Activated T-cell treated with anti-CD3 and anti-CD28 coated beads, Interleukin-2, amount 50 U/mL, for 72 hours (primary cell): ENCODE measurements at places on chromosomes 16 and 17. TPM values are rescaled to one million over a fixed set of nuclear protein-coding genes. Genes with fewer than 3 reads are reported as not detected.

PABPN1L gene
- not detected for total RNA-seq

CDC6 gene
- total RNA-seq = 86.2 TPM

KRT26 gene
- not detected for total RNA-seq

MEFV gene
- 0.21 TPM for total RNA-seq

IKZF3 gene
- 70.7 TPM for total RNA-seq

EVPLL gene
- not detected for total RNA-seq

TRIM47 gene
- 16.5 TPM for total RNA-seq

C1QL1 gene
- total RNA-seq = 2.0 TPM

GRCh38 chr16:29742683-29743275 is 3.0 kb downstream of the C16orf54 start:
- peaks cover 9% of the 10 kb centered on the region for H3K36me3 ChIP-seq
- no peaks in the 10 kb centered on the region for H3K27me3 ChIP-seq
- peak overlapping the region; percentile 38 for H3K27ac ChIP-seq

GRCh38 chr16:79114759-79115158 is 485.8 kb downstream of the MAF start:
- no peak overlapping the region for H3K4me3 ChIP-seq
- DNase-seq = no peak
- no peak overlapping the region for H3K27ac ChIP-seq
- no peaks in the 10 kb centered on the region for H3K4me1 ChIP-seq

DNA sequence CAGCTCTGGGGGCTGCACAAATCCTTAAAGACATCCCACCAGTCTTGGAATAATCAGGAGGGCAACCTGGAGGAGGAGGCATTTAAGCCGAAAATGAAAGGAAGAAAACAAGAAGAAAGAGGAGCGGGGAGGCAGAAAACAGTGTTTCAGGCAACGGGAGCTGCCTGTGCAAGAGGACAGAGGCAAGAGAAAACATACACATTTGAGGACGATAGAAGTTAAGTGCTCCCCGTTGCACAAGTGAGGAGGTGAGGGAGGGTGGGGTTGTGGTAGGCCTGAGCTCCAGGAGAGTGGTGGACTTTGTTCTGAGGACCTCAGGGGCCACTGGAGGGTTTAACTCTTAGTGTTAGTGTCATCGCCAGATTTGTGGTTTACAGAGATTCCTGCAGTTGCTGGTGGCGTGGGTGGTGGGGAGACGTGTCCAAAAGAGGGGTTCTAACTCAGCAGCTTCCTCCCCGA is 27.6 kb upstream of the CIBAR2 start:
- H3K27ac ChIP-seq = no peak overlapping the region
- peaks cover 8% of the 10 kb centered on the region for H3K4me1 ChIP-seq
- H3K4me3 ChIP-seq = no peak overlapping the region
- no peak for DNase-seq

GRCh38 chr17:55750750-55751657 is at the start of gene PCTP:
Gene PCTP, plus strand, starts transcription at chr17:55751051. Its CDS starts 53 bp downstream, at chr17:55751104.
- no peaks in the 10 kb centered on the region for H3K36me3 ChIP-seq
- peaks cover 17% of the 10 kb centered on the region for H3K4me1 ChIP-seq
- peak within 1 kb of the TSS; percentile 58 for H3K4me3 ChIP-seq
- peak within 1 kb of the TSS; percentile 52 for H3K27ac ChIP-seq

DNA sequence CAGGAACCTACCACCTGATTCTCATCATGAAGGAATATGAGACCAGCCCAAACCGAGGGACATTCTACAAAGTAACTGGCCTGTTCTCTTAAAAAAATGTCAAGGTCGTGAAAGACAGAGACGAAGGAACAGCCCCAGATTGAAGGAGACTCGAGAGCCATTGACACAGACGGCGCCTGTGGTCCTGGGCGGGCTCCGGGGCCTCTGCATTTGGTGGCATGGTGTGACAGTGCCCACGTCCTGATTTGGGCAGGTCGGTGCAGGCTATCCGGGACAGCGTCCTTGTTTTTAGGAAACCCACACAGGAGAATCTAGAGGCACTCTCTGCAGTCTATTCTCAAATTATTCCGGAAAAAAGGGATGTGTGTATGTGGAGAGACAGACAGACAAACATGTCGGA is 64.1 kb downstream of the ADCY9 start:
- H3K4me1 ChIP-seq = no peaks in the 10 kb centered on the region
- no peak overlapping the region for H3K4me3 ChIP-seq
- DNase-seq = no peak
- H3K27me3 ChIP-seq = no peaks in the 10 kb centered on the region
- no peak overlapping the region for H3K27ac ChIP-seq

- DNase-seq = no peak
- no peaks in the 10 kb centered on the region for H3K27me3 ChIP-seq
- no peak overlapping the region for H3K4me3 ChIP-seq
- no peak overlapping the region for H3K27ac ChIP-seq
- H3K4me1 ChIP-seq = no peaks in the 10 kb centered on the region
- no peaks in the 10 kb centered on the region for H3K36me3 ChIP-seq
Observed at GRCh38 chr17:50495918-50496317, 12.3 kb upstream of the MYCBPAP start.

GRCh38 chr16:21698169-21699032 is 34.6 kb downstream of the OTOA start:
- H3K27me3 ChIP-seq = no peaks in the 10 kb centered on the region
- H3K36me3 ChIP-seq = no peaks in the 10 kb centered on the region
- H3K4me3 ChIP-seq = no peak overlapping the region
- no peak overlapping the region for H3K27ac ChIP-seq
- DNase-seq = no peak
- H3K4me1 ChIP-seq = no peaks in the 10 kb centered on the region

- H3K27me3 ChIP-seq = no peaks in the 10 kb centered on the region
- H3K36me3 ChIP-seq = peaks cover 10% of the 10 kb centered on the region
- H3K4me3 ChIP-seq = peak overlapping the region; percentile 25
- H3K27ac ChIP-seq = peak overlapping the region; percentile 51
- no peak for DNase-seq
Observed at GRCh38 chr17:44424828-44425461, 35.5 kb upstream of the ITGA2B start.

- no peak for DNase-seq
- H3K4me1 ChIP-seq = peaks cover 99% of the 10 kb centered on the region
- peaks cover 3% of the 10 kb centered on the region for H3K36me3 ChIP-seq
Observed at GRCh38 chr17:32520737-32521404, 34.1 kb downstream of the CDK5R1 start.
